ENCODE measurements at places on chromosomes 3 and 15. TPM values are rescaled to one million over a fixed set of nuclear protein-coding genes. Genes with fewer than 3 reads are reported as not detected.

- DNase-seq, result no peak
- H3K27me3 ChIP-seq, result peaks cover 3% of the 10 kb centered on the region
- H3K4me3 ChIP-seq, result no peak overlapping the region
- H3K4me1 ChIP-seq, result no peaks in the 10 kb centered on the region
- H3K27ac ChIP-seq, result no peak overlapping the region
Measured at GRCh38 chr3:160125258-160125657, 100.0 kb upstream of the C3orf80 start.

Gene RTP3
- not detected for total RNA-seq

DNA sequence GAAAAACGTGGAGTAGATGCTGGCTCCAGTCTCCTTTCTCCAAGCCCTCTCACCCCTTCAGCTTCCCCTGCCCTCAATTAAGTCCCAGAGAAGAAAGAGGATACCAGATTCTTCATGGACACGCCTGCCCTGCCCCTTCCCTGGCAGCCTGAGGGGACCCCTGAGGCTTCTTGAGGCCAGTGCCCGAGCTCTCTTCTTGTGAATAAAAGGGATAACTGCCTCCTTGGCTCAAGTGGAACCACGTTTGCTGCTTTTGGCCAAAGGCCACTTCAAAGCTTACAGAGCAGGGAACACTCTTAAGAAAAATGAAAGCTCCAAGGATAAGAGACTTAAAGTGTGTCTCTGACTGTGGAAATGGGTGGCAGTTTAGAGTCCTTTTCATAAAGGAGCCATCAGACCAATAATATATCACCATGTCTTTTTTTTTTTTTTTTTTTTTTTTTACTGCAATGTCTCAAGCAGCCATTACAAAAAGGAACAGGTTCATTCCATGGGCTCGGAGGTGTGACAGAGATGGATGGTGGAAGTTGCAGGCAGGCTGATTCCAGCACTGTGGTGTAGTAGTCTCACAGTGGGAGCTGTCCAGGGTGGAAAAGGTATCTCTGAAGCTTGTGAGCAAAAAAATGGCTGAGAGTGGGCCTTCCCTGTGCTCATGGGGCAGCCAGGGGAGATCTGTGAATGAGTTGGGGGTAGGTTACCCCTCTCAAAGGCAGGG lies 108.8 kb downstream of the SEMA5B start:
- no peaks in the 10 kb centered on the region for H3K36me3 ChIP-seq
- no peak overlapping the region for H3K27ac ChIP-seq
- H3K4me3 ChIP-seq, result no peak overlapping the region
- H3K4me1 ChIP-seq, result peaks cover 5% of the 10 kb centered on the region
- no peak for DNase-seq

DNA sequence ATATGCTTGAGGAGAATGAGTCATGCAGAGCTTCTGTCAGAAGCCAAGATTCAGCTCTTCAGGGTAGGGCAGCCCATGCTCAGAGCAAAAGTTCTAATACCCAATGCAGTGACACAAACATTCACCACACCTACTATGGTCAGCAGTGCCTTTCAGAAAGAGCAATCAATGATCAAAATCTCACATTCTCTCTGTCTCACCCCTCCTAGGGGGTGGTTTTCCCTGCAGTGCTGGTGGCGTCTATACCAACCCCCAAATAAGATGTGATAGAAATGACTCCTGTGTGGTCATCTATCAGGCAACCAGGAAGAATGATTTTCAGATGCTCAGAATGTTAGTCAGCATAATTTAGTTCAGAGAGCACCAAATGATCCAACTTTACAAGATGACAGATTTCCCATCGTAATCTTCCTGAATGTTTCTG lies 385.3 kb downstream of the NTRK3 start:
- no peaks in the 10 kb centered on the region for H3K36me3 ChIP-seq
- H3K4me1 ChIP-seq, result no peaks in the 10 kb centered on the region
- H3K4me3 ChIP-seq, result no peak overlapping the region
- H3K27ac ChIP-seq, result no peak overlapping the region

DNA sequence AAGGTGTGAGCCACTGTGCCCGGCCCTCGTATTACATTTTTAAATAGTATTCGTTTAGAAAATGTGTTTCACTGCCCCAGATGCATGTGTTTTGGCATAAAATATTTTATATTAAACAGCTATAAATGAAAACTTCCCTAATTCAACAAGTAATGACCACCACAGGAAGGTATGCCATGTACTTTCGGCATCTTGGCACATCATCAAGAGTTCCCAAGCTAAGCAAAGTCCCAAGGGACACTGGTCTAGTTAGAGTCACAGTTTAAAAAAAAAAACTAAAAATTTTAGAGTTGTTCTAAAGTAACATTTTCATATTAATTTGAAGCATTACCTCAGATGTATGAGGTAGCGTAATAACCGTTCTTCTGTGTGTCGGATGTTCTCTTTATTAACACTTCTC lies 15.6 kb upstream of the ARPP19 start:
- DNase-seq, result no peak
- no peak overlapping the region for H3K4me3 ChIP-seq
